ENCODE measurements at places on chromosomes 11 and 22.

DNA sequence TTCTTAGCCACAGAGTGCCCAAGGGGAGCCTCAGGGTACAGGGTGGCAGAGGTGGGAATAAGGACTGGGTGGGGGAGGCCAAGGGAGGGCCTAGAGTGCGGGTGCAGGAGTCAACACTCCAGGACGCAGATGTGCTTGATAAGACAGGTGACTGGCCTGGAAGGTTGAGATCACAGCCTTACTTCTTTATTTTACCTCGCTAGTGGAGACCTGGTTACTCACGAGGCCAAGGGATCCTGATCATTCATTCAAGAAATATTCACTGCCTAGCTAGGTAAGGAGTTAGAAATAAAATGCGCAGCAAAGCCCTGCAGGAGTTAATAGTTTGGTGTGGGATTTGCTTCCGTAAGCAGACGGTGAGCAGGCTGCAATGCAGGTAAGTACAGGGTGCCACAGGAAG is 13.2 kb upstream of the PEX26 start:
- no peak for DNase-seq

GRCh38 chr11:15807827-15808226 is 548.5 kb downstream of the SOX6 start:
- no peak for DNase-seq

- DNase-seq = no peak
Observed at GRCh38 chr11:79198203-79198897, 242.5 kb downstream of the TENM4 start.

GRCh38 chr11:46321757-46322156 is 25.5 kb upstream of the DGKZ start:
- no peak for DNase-seq

Data from CD4-positive, alpha-beta T cell treated with Interleukin-4 for 1 hour (primary cell).